ENCODE measurements at places on chromosomes 16 and 17.

DNA sequence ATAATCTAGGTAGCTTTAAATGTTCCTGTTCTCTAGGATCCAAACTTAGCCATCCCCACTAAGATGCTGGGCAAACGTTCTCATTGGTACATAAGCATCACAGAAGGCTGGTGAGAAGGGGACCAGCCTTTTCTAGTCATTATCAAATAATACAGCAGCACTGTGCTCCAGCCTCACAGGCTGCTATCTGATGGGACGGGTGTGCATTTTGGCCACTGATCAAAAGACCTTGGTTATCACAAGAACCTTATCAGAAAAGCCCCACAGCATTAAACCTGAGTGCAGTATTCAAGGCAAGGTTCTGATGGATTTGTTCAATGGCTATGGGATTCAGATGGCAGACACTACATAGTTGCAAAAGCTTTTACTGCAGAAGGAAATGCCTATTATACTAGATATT lies 19.1 kb upstream of the KPNB1 start:
- DNase-seq: no peak

- no peak for DNase-seq
Measured at GRCh38 chr17:9529033-9529700, 46.5 kb downstream of the STX8 start.

DNA sequence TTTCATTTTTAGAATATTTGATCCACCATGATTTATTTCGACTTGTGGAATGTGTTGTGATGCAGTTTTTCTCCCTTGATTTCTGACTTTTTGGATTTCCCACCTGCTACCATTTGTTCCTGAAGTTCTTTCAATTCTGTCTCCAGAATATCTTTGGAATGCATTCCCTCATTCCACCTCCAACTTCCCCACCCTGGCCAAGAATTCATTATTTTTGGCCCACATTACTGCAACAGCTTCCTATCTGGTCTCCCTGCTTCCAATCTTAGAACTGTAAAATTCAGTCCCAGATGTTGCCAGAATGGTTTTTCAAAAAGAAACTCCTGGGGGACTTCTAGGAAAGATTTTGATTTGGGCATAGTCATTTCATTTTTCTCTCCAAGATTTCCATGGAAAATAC lies 182.3 kb upstream of the HS3ST4 start:
- DNase-seq: no peak

DNA sequence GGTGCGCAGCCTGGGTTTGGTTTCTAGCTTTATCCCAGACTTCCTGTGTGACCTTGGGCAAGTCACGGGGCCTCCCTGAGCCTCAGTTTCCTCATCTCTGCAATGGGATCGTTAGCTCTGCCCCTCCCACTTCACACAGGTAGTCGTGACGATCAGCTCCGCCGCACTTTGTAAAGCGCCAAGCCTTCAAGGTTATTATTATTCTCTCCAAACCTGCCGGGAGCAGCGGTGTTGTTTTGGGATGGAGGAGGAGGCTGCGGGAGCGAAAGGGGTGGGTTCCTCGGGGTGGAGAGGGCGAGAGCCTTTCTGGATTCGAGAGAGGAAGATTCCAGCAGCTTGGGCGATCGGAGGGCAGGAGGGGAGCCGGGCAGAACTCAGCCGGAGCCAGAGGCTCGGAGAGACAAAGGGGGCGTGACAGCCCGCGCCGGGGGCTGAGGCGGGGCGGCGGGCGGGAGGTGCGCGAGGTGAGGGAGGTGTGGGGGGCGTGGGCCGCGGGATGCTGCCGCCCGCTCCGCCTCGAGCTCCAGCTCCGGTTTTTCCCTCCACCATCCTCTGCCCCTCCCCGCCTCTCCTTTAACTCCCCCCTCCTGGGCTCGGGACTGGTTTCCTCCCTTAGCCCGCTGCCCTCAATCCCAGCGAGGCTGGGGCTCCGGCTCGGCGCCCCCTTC lies at the start of gene EFNB3:
TSS of gene EFNB3 (plus strand) at position 602 of the 668 bp plus-strand sequence. CDS start 397 bp downstream, outside the sequence.
- DNase-seq: no peak

GRCh38 chr16:52805559-52806168 lies 247.0 kb downstream of the CHD9NB start:
- DNase-seq: no peak

All from stimulated activated naive CD8-positive, alpha-beta T cell treated with anti-CD3 and anti-CD28 coated beads, Interleukin-15, Interleukin-2, amounts not matched to agents 100 U/mL and 50 U/mL, for 24 hours (primary cell).